Type B pancreatic cell (in vitro differentiated cells): ENCODE measurements at places on chromosomes 6 and 20. TPM values are rescaled to one million over a fixed set of nuclear protein-coding genes. Genes with fewer than 3 reads are reported as not detected.

Gene MDFI
- total RNA-seq = 53.9 and 94.5 TPM in 2 replicates

Gene SPINT3
- total RNA-seq = not detected in 2 replicates

Gene RAMACL
- total RNA-seq = 0.85 and 1.5 TPM in 2 replicates

Gene TRIM10
- total RNA-seq = 0.17 TPM in 1 of 2 replicates, not detected in the other

Gene LY6G6C
- 2.5 and 16.2 TPM in 2 replicates for total RNA-seq

- DNase-seq = no peak
Observed at GRCh38 chr6:96450082-96450769, 71.4 kb upstream of the UFL1 start.

DNA sequence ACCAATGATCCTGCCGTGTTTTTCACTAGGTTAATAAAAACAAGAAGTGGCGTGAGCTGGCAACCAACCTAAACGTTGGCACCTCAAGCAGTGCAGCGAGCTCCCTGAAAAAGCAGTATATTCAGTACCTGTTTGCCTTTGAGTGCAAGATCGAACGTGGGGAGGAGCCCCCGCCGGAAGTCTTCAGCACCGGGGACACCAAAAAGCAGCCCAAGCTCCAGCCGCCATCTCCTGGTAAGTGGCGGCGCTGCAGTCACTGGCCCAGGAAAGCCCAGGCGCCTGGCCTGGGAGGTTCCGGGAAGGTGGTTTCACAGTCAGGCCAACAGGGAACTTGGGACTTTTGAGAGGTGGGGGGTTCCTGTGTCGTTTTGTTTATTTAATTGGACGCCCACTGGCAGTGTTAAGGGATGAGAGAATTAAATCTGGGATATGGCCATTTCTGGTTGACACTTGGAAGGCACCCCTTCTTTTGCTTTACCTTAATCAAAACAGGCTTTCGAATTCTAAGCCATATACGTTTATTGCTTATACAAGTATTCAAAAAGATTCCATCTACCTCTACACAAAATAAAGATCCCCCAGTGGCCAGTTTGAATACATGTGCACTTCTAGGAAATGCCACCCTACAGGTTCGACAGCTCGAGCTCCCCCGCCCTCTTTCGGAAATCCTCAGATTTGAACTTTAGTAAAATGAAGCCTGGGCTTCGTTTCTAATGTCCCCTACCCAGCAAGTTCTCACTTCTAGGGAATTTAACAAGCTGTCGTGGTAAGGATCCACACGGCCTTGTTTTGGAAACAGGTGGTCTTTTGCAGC, 138.9 kb downstream of the TMEM242 start:
- no peak for DNase-seq

DNA sequence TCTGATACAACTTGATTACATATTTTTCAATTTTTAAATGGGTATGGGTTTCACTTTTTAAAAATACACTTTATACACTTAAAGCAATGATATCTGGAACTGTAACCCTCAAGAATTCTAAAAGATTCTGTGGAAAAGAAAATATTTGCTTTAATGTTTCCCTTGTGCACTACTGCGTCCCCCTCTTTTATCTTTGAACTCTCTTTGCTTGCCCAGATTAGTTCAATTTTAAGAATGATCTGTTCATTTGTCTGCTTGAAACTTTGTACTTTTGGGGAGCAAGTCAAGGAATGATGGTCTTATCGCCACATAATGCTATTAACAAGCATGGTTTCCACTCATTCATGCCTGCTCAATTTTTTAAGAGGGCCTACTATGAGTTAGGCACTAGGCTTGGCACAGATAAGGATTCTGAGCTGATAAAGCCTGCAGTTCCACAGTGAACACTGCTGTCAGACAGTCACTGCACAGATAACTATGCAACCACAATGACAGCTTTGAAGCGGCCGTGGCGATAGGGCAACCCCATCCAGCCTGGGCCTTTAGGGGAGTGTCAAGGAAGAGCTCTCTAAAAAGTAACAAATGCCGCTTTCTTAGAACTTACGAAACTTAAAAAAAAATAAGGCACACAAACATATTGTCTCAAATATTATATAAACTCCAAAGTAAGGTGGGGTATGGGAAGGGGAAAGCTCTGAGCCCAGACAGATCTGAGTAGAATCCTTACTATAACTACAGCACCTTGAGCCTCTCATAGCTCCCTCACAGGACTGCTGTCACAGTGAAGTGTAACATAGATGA, 29.7 kb downstream of the FYN start:
- no peak for DNase-seq

DNA sequence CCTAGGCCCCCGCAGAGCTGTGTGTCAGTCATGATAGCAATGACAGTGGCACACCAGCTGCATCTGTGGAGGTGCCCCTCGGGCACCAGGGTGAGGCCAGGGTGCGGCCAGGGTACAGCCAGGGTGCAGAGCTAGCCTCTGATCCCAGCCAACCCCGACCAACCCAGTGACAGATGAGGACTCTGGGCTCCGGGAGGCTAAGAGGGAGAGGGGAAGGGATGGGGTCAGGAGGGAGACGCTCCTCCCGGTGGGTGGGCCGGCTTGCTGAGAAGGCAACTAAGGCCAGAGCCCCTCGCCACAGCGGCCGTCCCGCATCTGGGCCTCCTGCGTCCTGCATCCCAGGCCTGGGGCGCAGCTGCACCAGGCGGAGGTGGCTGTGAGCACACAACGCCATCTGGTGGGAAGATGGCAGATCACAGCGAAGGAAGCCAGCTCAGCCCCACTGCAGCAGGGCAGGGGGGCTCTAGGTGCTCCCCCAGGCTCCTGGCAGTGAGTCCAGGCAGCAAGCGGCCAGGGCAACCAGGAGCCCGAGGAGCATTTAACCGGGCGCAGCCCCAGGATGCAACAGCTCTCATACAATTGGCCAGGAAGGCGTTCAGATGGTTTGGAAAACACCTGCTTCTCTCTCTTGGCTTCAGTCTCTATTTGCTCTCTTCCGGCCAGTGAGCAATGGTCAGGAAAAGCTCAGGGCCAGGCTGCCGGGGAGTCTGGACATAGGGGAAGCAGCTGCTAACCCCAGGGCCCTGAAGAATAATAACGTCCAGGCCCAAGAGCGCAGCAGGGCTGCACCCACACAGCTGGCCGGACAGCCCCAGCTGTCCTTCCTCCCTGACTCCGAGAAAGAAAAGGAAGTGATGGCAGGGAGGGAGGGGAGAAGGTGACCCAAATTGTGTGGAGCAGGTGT, 169.4 kb downstream of the TAF4 start:
- no peak for DNase-seq

DNA sequence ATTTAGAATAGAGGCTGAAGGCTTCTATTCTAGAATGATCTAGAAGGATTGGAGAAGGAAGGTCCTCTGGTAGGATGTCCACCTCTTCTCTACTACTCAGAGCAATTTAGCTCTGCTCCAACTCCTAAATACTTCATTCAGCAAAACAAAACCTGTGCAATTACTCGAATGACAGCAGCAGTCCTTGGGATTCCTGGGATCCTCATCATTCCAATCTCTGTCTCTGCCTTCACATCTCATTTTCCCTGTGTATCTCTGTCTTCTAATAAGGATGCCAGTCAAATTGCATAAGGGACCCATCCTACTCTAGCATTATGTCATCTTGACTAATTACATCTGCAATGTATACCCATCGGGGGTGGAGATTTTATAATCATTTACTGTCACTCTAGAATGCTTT, 5.5 kb upstream of the AIG1 start:
- no peak for DNase-seq

DNA sequence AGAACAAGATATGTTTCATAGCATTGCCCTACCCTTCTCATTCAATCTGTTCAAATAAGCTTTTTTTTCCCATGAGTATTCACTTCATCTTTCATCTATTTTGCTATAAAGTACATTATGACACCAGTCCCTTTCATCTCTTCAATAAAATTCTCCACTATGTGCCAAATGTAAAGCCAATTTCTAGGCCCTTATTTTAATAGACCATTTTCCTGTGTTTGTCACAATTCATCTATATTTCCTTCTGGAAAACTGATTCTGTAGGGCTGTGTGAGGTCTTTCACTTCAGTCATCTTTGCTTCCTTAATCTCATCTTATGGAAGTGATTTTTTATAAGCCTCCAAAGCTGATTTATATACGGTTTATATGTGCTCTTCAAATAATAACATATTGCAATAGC, 992.4 kb upstream of the EYS start:
- no peak for DNase-seq

GRCh38 chr6:93785694-93786030, 366.3 kb upstream of the EPHA7 start:
- DNase-seq = no peak

- DNase-seq = no peak
Observed at GRCh38 chr6:138873191-138873590, 77.3 kb downstream of the ECT2L start.

GRCh38 chr20:33677991-33678702, 3.9 kb upstream of the NECAB3 start:
- no peak for DNase-seq

GRCh38 chr6:138653435-138653834, 120.1 kb upstream of the CCDC28A start:
- no peak for DNase-seq
